Posterior vena cava (tissue), 2 donors: ENCODE measurements at places on chromosomes 6 and 20. TPM values are rescaled to one million over a fixed set of nuclear protein-coding genes. Genes with fewer than 3 reads are reported as not detected.
A peak's percentile ranks its signal among the peaks of the same experiment; 100 is the strongest.

GRCh38 chr20:57294550-57294949 lies 28.1 kb upstream of the BMP7 start:
- DNase-seq = no peak

DNA sequence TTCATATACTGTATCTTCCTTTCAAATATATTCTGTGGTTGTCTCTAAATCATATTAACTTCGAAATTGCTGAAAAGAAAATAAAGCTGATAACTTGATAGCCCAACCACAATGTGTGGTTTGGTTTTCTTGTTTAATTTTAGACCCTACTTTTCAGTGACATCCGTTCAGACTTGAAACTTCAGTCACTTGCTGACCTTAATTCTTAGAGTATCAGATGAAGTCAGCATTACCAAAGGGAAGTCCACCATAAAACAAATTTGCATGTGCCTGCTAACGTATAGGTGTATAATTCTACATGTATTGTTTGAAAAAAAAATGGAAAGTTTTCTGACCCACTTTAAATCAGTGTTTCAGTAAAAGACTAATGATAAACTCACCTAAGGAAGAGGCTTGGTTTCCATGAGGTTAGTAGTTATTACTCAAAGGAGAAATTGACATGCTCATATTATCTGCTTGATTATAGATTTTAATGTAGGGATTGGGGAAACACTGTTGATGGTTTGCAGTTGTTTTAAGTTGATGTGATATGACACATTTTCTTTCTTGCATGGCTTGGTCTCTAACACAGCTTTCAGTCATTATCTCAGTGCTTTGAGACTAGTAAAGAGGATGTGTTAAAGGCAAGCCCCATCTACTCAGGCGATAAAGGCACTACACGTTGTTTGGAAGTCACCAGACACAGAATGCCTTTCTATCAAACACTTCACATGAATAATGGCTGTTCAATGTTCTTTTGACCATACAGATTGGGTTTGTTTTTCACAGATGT lies 5.2 kb upstream of the IL17A start:
- DNase-seq = no peak

DNA sequence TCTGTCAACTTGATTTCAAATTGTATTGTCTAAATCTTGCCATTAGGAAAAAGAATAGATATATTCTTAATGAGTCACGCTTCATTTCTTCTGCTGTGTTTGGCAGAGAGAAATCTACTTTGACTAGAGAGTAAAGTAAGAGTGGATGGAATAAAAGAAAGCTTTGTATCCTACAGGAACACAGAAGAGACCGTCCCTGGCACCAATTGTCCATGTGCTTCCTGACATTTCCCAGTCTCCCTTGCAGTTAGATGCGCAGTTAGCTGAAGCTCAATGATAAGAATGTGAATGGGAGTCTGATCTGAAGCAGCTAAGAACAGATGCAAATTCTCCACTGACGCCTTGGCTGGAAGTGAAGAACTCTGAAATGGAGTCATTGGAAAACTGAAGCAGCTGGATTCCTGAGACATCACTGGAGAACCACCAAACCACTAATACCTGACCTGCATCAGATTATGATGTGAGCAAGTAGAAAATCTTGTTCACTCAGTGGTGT lies 528.2 kb upstream of the MARCKS start:
- DNase-seq = no peak

GRCh38 chr6:31582230-31582643 lies at the start of gene LTB:
Gene LTB, minus strand, starts transcription at chr6:31582424. Its CDS starts 7 bp downstream, at chr6:31582417.
- no peak for DNase-seq

DNA sequence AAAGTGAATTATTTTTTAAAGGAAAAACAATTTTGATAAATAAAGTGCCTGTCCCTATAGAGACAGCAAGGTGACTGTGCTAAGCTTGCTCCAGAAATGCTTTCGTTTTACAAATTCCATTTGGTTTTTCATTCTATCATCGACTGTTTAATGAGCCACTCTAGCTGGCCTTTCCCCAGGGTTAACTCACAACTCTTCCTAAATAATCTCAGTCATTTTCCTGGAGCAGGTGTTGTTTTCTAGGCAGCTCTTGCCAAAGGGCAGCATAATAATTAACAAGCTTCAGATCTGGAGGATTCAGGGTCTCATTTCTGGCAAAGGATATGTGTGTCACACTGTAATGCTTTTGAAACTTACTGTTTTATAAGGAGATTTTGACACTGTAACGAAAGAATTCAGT lies 184.2 kb downstream of the KHDC1L start:
- DNase-seq = no peak

GRCh38 chr20:47328129-47328528 lies 28.4 kb downstream of the ZMYND8 start:
- DNase-seq = no peak

The IMPG1 gene
- not detected for total RNA-seq

- DNase-seq = peak; percentile 40
Observed at GRCh38 chr20:35004749-35005462, 49.2 kb downstream of the MYH7B start.

The HLA-DQB1 gene
- total RNA-seq = 13.8 TPM

The COL9A3 gene
- 1.9 TPM for total RNA-seq

DNA sequence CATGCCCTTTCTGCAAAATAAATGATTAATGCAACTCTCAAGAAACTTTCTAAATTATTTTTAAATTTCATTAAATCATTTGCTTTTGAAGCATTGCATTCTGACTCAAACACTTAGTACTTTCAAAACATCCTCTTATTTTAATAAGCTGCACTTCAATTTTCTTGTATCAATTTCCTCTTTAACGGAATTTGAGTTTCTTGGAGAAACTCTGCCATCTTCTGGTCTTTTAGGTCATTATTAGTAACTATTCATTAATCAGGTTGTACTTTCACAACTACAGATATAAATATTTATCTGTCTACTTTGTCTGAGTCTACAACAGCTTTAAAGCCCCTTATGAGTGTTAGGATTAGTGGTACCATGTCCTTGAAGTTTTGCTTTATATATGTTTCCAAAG lies 30.2 kb downstream of the TMX4 start:
- no peak for DNase-seq

- DNase-seq = no peak
Observed at GRCh38 chr6:82371799-82372546, 8.4 kb downstream of the TPBG start.

The TREM2 gene
- total RNA-seq = 3.8 TPM

The BTN1A1 gene
- total RNA-seq = not detected

GRCh38 chr20:62924442-62925075 lies 1.7 kb downstream of the DIDO1 start:
- no peak for DNase-seq

DNA sequence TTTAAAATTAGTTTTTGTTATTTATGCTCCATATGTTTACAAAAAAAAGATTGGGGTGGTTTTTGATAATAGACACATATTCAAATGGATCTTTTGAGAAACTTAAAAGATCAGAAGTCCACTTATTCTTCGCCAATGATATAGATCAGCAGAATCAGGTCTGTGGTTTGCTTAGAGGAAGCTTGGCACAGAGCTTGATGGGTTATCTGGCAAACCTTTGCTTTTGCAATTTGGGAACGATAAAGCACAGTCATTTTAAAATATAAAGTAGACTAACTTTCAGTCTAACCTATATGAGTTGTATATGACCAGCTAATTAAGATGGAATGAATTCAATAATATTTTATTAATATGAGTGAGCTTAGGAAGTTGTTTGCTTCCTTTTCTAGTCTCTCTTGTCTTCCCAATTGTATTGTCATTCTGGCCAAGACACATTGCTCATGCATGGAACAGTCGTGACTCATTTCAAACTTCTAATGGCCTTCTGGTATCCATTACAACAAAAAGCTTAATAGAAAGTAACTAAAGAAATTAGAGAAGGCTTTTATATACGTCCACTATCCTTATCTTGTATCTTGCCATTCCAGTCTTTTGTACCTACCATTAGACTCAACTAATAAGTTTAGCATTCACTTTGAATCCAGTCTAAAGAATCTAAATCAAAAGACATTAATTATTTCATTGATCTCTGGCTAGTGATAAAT lies 118.7 kb downstream of the TBX18 start:
- DNase-seq = no peak

DNA sequence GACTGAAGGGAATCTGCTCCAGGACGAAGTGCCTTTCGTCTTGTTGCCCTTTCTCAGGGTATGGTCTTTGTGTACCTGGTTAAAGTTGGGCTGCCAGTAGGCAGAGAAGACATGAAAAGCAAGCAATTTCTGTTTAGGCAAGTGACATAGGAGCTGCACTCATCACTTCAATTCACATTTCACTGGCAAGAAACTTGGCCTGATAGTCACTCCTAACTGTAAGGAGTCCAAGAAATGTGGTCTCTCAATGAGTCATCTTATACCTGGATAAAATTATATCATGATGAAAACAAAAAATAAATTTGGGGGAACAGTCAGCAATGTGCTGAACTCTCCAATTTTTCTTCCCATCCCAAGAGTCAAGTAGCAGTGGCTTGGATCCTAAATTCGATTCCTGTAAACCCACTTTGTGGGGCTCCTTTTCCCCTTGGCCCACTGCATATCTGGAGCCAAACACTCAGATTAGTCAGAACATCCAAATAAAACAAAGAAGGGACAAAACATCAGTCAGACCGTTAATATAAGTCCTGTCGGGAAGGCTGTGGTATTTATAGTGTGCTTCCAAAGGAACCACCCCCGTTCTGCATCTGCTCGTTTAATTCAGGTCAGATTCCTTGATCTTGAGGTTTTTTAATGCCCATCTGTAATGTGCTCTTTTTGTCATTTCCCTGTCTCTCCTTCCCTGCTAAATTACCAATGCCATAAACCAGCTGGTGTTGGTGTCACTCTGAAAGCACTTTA lies 5.0 kb upstream of the GABRR1 start:
- no peak for DNase-seq

DNA sequence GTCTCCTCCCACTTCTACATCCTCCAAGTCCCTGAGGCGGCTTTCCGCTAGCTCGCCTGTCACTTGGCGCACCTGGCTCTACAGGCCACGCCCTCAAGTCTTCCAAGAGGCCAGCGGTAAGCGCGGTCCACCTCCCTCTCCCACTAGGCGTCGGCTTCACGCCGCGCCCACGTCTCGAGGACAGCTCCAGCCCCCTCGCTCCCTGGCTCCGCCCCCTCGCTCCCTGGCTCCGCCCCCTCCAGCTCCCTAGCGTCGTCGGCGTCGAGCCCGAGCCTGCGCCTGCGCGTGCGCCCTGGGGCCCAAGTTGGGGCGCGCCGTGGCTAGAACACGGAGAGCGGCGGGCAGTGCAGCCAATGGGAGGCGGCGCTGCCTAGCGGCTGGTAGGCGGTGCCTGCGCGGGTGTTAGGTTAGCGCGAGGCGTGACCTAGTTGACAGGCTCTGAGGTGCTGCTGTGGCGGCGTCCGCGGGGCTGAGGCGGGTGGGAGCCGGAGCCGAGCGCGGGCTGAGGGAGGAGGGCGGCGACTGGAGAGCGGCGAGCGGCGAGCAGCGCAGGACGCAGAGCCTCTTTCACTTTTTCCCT lies at the start of gene MACROD2:
Gene MACROD2 (plus strand): TSS at position 431 of the 580 bp plus-strand sequence.
- peak; percentile 98 for DNase-seq

The C6orf15 gene
- total RNA-seq = not detected

The HUS1B gene
- 1.2 TPM for total RNA-seq

The MUC21 gene
- total RNA-seq = not detected

The TAAR8 gene
- not detected for total RNA-seq

DNA sequence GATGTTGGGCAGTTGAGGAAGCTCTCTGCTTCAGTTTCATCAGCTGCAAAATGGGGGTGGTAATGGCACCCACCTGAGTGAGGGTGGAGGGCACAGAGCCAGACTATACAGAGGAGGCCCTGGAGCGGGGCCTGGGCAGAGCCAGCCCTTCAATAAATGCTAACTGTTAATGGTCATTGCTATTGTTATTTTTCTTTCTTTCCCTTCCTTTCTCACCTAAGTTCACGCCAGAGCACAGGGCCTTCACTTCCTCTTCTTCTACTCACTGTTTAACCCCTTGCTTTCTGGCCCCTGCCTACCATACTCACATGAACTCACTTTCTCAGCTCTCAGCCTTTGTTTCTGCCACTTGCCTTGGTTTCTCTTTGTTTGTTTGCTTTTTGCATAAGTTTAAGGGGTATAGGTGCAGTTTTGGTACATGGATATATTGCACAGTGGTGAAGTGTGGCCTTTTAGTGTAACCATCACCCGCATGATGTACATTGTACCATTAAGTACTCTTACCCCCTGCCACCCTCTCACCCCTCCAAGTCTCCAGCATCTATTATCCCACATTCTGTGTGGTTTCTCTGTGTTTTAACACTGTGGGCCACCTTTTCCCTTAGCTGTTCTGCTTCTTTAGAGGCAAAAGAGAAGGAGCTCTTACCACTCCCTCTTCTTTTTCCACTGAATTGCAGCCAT lies 7.5 kb upstream of the RREB1 start:
- no peak for DNase-seq

- DNase-seq = no peak
Observed at GRCh38 chr20:39812116-39812515, 850.0 kb downstream of the DHX35 start.

The ACTL10 gene
- 1.2 TPM for total RNA-seq

The SMPDL3A gene
- total RNA-seq = 7.0 TPM

The SLA2 gene
- total RNA-seq = 0.38 TPM

- peak; percentile 99 for DNase-seq
Observed at GRCh38 chr6:11232193-11232769, at the start of gene NEDD9. Gene NEDD9, minus strand, starts transcription at chr6:11232668. Its CDS starts 153 bp downstream, at chr6:11232515.

DNA sequence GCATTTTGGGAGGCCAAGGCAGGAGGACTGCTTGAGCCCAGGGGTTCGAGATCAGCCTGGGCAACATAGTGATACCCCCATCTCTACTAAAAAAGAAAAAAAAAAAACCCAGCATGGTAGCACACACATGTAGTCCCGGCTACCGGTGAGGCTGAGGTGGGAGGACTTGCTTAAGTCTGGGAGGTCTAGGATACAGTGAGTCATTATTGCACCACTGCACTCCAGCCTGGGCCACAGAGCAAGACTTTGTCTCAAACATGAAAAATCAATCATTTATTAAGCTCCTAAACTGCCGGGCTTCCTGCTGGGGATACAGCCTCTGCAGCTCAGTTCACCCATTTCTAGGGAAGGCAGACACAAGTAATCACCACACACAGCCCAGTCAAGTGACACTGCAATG lies 7.3 kb upstream of the USP45 start:
- no peak for DNase-seq

The ZC2HC1B gene
- not detected for total RNA-seq

The SMLR1 gene
- not detected for total RNA-seq

The MYLK4 gene
- total RNA-seq = 0.74 TPM

DNA sequence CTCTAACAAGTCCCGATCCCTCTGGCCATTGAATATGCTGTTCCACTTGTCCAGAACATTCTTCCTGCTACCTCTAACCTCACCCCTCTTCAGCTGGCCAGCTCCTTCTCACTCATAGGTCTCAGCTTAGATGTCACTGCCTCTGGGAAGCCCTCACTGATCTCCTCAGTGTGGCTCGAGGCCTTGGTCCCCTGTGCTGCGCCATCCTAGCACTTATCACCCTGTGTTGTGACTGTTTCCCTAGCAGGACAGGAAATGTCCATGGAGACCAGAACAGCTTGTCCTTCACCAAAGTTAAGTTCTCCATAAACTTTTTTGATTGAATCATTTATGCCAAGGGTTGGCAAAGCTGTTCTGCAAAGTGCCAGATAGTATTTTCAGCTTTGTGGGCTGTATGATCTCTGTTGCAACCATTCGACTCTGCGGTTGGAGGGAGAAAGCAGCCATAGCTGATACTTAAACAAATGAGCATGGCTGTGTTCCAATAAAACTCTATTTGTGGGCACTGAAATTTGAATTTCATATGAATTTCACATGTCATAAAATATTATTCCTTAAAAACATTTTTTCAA lies 6.5 kb upstream of the BNIP5 start:
- peak; percentile 19 for DNase-seq

GRCh38 chr20:36827541-36828279 lies 48.2 kb upstream of the TLDC2 start:
- DNase-seq = no peak

The MCHR2 gene
- total RNA-seq = not detected

The TMEM74B gene
- total RNA-seq = 0.74 TPM

- DNase-seq = no peak
Observed at GRCh38 chr20:18748987-18749386, 64.6 kb upstream of the SCP2D1 start.

The POLR1H gene
- total RNA-seq = 15.5 TPM
